ENCODE measurements at places on chromosomes 7 and 10. TPM values are rescaled to one million over a fixed set of nuclear protein-coding genes. Genes with fewer than 3 reads are reported as not detected.

The IL6 gene
- 1.6 TPM for total RNA-seq

The UCMA gene
- total RNA-seq: not detected

DNA sequence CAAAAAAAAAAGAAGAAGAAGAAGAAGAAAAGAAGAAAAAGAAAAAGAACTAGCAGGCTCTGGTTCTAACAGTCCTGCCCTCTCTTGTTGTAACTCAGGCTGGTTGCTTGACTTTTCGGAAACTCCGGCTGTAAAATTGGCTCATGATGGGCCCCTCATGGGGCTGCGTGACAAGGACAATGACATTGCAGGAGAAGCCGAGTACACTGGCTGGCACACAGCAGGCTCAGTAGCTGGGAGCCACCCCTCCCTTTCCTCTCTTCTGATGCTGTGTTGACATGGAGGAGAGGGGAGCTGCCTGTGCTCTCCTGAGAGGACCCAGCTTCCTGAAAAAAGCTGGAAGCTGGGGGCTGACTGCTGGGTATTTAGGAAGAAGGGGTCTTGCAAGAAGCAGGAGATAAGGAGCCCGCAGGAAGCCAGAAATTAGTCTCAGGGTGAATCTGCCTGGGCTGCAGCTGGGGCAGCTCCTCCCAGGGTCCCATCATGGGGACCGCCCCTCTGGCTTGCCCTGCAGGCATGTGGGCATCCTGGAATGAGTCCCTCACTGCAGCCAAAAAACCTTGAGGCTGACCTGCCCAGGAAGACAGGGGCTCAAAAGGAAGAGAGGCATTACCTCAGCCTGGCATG, 14.6 kb upstream of the GPR26 start:
- no peaks in the 10 kb centered on the region for H3K36me3 ChIP-seq
- H3K4me3 ChIP-seq: no peak overlapping the region
- H3K27ac ChIP-seq: no peak overlapping the region
- H3K27me3 ChIP-seq: no peaks in the 10 kb centered on the region

- H3K36me3 ChIP-seq: no peaks in the 10 kb centered on the region
- no peak overlapping the region for H3K27ac ChIP-seq
- H3K4me1 ChIP-seq: no peaks in the 10 kb centered on the region
- H3K4me3 ChIP-seq: no peak overlapping the region
Observed at GRCh38 chr7:93171606-93172226, 23.5 kb upstream of the SAMD9L start.

GRCh38 chr10:118970770-118971169, 58.7 kb upstream of the NANOS1 start:
- no peaks in the 10 kb centered on the region for H3K27me3 ChIP-seq
- no peak for DNase-seq
- no peaks in the 10 kb centered on the region for H3K4me1 ChIP-seq
- no peak overlapping the region for H3K27ac ChIP-seq
- H3K4me3 ChIP-seq: no peak overlapping the region

DNA sequence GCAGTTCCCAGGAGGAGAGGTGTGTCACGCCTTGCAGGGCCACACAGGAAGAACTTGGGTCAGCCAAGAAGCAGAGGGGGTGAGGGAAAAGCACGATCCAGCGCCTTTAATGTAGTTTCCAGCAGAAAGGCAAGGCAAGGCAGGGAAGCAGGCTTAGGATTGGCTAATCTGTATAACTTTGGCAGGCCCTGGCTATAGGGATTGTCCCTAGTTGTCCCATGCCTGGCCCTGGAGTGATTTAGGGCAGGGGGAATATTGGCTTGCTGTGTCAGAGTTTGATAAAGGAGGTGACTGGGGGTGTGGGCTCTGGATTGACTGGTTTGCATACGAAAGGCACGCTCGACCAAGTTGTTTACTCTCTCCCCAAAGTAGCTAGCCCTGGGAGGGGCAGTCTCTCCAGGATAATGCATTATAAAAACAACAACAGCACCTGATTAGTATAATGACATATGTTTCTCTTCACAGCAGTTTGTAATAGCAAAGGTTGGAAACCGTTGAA, 44.5 kb downstream of the RBM28 start:
- H3K36me3 ChIP-seq: peaks cover 3% of the 10 kb centered on the region
- no peak overlapping the region for H3K27ac ChIP-seq
- no peak overlapping the region for H3K4me3 ChIP-seq
- no peaks in the 10 kb centered on the region for H3K4me1 ChIP-seq
- H3K27me3 ChIP-seq: no peaks in the 10 kb centered on the region
- no peak for DNase-seq

GRCh38 chr7:91692800-91693199, 187.7 kb downstream of the MTERF1 start:
- H3K4me3 ChIP-seq: no peak overlapping the region
- no peak overlapping the region for H3K27ac ChIP-seq
- DNase-seq: no peak
- H3K27me3 ChIP-seq: no peaks in the 10 kb centered on the region
- H3K36me3 ChIP-seq: no peaks in the 10 kb centered on the region

Measured in upper lobe of left lung (tissue), 6 donors.